ENCODE measurements at places on chromosomes 13 and 19.

- peak; percentile 12 for DNase-seq
Measured at GRCh38 chr19:51259348-51260245, 8.7 kb downstream of the SIGLECL1 start.

DNA sequence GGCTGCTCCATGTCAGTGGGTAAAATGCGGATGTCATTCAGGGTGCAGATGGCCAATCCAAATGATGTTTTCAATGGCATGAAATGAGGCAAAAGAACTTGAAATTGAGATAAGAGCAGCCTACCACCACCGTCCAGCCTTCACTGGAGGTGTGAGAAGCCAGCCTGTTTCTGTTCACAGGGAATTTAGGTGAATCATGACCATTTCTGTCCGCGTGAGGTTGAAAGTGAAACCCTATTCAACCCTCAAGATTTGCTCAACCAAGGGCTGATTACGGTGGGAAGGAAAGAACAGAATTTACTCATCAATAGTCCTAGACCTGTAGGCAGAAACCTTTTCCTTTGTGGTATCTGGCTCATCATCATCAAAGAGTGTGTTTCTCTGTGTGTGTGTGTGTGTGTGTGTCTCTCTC lies 370.7 kb downstream of the COG6 start:
- DNase-seq: no peak

DNA sequence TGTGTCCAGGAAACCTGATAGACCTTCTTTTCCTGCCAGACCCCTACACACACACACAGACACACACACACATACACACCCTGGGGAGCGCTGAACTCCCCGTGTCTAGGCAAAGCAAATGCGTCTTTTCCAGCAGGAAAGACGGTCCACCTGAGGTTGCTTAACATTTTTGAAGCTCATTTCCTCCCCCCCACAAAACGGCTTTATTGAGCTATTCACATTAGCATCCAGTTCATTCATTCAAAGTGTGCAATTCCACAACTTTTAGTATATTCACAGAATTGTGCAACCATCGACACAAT lies 3.4 kb downstream of the GSX1 start:
- no peak for DNase-seq

GRCh38 chr19:15199661-15200552 lies 888 bp downstream of the NOTCH3 start:
- DNase-seq: no peak

All from NCI-H226 (cell line).